Esophagus squamous epithelium (tissue), 5 donors: ENCODE measurements at places on chromosomes 11 and 22.

- no peaks in the 10 kb centered on the region for H3K36me3 ChIP-seq
- H3K27me3 ChIP-seq = no peaks in the 10 kb centered on the region
- no peak for DNase-seq
- peak overlapping the region; percentile 97 for H3K4me3 ChIP-seq
These were observed 389 bp downstream of the MICALL1 start for GRCh38 chr22:37906364-37907008.

GRCh38 chr22:43272301-43272700 lies 70.9 kb downstream of the SCUBE1 start:
- H3K4me1 ChIP-seq = no peaks in the 10 kb centered on the region
- peaks cover 46% of the 10 kb centered on the region for H3K27me3 ChIP-seq

DNA sequence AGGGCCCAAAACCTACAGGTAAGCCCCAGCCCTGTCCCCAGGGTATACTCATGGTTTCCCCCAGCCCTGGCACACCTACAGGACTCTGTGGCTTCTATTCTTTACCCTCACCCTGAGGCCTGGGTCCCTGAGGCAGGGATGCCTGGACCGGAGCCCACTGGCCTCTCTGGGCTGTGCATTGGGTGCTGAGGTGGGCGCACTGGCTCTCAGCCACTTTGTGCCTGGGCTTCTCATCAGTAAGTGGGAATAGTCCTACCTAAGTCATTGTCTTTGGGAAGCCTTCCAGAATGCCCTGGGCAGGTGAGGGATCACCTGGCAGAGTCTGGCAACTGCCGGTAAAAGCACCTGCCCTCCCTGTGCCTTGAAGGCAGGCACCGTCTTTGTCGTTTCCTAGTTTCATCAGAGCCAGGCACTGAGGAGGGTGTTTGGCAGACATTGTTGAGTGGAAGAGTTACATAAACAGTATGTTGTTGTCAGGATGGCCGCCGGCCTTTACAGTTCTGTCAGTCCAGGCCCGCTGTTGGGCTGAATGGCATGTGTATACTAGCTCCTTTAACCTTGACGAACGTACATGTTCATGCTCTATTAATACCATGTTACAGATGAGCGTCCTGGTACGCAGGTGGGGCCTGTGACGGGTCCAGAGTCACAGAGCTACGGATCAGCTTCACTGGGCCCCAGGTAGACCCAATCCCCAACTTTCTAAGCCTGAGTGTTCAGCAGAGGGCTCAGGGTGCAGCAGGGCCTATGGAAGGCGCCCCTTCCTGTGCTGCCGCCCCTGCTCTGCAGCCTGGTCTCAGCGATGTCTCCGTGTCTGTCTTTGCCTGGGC lies 23.0 kb downstream of the SHANK3 start:
- no peak overlapping the region for H3K4me3 ChIP-seq
- H3K36me3 ChIP-seq = no peaks in the 10 kb centered on the region
- peaks cover 30% of the 10 kb centered on the region for H3K4me1 ChIP-seq
- H3K27ac ChIP-seq = peak overlapping the region; percentile 88

DNA sequence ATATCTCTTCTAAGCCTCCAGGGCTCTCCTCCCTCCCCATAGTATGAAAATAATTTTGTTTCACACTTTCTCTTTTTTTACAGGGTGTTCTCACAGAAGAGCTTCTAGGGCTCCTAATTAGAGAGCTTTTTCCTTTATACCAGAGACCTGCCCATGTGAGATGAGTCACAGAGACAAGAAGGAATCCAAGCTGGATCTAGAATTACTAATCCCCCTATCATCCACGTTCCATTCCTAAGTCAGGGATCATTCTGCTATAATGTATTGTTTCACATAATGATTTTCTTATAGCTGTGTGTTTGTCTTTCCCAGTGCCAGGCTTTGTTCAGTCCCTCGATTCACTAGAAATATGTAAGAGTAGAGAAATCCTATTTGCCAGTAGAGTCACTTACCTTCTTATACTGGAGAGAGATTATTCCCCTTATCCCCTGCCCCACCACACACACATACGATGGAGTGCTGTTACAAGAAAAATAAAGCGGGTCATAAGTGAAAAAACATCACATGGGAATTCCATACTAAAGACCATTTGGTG lies 778.3 kb upstream of the LRRC4C start:
- H3K27ac ChIP-seq = no peak overlapping the region
- H3K4me3 ChIP-seq = no peak overlapping the region
- DNase-seq = no peak
- H3K4me1 ChIP-seq = no peaks in the 10 kb centered on the region
- no peaks in the 10 kb centered on the region for H3K27me3 ChIP-seq

GRCh38 chr22:34416022-34416860 lies 496.0 kb upstream of the LARGE1 start:
- H3K4me1 ChIP-seq = no peaks in the 10 kb centered on the region
- H3K27ac ChIP-seq = no peak overlapping the region
- no peaks in the 10 kb centered on the region for H3K27me3 ChIP-seq
- DNase-seq = no peak
- H3K36me3 ChIP-seq = no peaks in the 10 kb centered on the region
- no peak overlapping the region for H3K4me3 ChIP-seq

GRCh38 chr22:49289822-49290679 lies 537.6 kb downstream of the BRD1 start:
- no peak overlapping the region for H3K27ac ChIP-seq
- H3K4me1 ChIP-seq = no peaks in the 10 kb centered on the region
- H3K36me3 ChIP-seq = no peaks in the 10 kb centered on the region
- no peak overlapping the region for H3K4me3 ChIP-seq
- DNase-seq = no peak

DNA sequence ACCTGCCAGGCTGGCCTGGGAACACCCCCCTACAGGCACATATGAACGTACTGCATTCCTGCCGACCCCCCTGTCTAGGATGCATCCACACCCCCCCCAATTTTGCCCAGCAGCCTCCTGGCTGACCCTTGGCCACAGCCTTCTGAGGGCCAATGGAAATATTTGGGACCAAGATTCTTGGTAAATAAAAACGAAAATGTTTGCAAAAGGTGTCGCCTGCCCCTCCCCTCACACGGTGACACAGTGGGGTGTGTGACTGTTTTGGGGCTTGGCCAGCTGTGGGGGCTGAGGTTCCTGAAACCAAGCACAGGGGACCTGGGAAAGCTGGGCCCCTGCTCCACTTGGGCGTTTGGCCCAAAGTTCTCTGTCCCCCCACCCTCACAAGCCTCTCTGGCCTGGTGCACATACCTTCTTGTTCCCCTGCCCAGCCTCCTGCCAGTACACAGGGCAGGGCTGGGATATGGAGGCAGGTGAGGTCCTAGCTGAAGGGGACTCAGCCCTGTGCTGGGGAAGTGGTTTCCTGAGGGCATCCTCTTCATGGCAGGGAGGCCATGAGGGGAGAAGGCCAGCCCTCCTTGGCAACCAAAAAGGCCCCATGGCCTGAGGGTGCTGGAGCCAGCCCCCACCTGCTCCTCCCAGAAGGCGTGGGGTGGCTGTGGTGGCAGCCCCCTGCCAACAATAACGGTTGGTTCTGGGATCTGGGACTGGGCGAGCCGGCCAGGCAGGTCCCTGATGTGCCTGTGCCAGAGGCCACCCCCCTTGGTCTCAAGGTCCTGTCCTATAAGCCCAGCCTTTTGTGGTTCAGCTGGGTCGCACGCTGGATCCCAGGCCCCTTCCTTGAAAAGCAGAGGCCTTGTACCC lies 2.1 kb upstream of the CRACR2B start:
- no peak for DNase-seq
- peaks cover 22% of the 10 kb centered on the region for H3K36me3 ChIP-seq
- H3K4me1 ChIP-seq = peaks cover 54% of the 10 kb centered on the region
- no peaks in the 10 kb centered on the region for H3K27me3 ChIP-seq
- peak overlapping the region; percentile 43 for H3K27ac ChIP-seq

DNA sequence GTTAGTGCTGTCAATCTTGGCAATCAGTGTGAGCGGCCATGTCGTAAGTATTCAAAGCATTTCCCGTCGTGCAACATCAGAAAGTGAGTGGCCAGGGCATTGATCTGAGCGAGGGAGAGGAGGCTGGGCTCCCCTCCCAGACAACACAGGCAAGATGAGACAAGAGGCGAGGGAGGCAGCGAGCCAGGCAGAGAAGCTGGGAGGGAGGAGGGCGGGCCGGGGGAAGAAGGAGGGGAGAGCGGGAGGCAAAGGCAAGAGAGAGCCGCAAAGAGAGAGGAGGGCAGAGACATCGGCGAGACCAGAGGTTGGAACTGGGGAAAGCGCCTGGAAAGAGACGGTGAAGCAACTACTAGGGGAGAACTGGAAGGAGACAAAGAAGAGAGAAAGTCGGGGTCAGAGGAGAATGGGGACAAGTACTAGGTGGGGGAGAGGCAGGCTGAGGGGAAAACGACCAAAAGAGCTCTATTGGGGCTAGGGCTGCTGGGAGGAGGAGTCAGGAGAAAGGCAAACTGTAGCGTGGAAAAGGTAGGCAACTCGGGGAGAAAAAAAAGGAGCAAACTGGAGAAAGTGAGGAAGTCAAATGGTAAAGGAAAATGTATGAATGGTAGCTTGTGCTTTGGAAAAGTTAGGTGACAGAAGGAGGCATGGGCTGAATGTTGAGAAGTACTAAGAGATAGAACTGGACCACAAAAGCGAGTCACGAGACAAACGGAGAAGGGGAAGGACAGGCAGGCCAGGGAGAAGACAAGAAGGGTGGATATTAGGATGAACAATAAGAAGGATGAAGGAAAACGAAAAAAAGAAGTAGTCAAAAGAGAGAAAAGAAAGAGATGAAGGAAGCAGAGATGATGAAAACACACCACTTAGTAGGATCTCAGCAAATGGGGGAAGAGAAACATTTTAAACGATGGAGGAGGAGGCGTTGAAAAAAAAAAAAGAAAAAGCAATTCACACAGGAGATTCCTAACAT lies 130.5 kb upstream of the C11orf58 start:
- peaks cover 100% of the 10 kb centered on the region for H3K27me3 ChIP-seq

DNA sequence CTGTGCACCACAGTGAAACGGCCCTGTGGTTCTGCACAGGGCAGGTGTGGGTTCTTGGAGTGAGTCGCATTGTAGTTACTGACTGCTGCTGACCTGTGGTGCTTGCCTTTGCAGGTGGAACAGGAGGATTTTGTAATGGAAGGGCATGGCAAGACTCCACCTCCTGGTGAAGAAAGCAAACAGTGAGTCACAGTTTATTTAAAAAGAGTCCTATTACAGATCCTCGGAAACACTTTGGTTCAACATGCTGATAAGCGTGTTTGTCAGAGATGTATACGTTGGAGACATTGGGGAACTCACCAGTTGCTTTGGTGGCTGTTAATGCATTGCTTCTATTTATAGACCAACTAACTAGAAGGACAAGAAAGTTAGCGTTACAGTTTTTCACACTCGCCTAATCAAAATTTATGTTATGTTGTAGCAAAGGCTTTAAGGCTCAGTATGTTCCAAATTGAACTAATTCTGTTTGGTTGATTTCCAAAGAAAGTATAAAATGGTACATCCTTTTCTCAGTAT lies 21.7 kb upstream of the TNRC6B start:
- no peak overlapping the region for H3K4me3 ChIP-seq
- H3K4me1 ChIP-seq = peaks cover 8% of the 10 kb centered on the region

- H3K27ac ChIP-seq = no peak overlapping the region
- H3K27me3 ChIP-seq = no peaks in the 10 kb centered on the region
- H3K36me3 ChIP-seq = no peaks in the 10 kb centered on the region
- no peaks in the 10 kb centered on the region for H3K4me1 ChIP-seq
- no peak for DNase-seq
These were observed 100.6 kb downstream of the MORC2 start for GRCh38 chr22:30867746-30868662.

DNA sequence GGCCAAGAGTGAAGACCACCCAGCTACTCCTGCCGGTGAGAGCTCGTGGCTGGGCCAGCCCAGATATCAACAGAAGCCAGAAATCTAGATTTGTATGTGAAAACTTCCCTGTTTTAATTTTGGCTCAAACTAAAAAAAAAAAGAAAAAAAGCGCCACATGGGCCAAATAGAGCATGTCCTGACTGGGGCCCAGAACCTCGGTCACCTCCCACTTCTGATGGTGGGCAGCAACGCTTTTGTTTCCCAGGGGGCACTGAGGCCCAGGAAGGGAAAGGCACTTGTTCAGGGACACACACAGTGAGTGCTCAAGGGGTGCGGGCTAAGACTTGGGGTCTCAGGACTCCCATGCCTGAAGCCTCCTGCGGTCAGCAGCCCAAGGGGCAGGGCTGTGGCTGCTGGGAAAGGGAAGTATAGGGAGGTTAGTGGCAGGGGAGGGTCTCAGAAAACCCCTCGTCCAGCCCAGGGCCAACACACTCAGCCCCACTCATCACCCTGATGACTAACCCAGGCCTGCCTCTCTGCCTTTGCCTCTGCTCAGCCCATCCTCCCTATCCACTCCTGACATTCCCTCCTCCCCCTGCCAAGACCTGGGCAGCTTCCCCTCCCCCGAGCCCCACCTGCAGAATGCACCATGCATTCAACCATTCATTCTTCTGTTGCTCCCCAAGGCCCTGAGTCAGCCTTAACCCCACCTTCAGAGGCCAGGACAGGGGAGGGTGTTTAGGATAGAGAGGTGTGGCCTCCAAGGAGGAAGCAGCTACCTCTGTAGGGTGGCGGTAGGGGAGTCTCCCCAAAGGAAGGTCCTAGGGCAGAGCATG lies 30.0 kb upstream of the TCF20 start:
- H3K4me3 ChIP-seq = peak overlapping the region; percentile 8
- peak overlapping the region; percentile 63 for H3K27ac ChIP-seq
- DNase-seq = no peak
- H3K27me3 ChIP-seq = peaks cover 12% of the 10 kb centered on the region
- H3K4me1 ChIP-seq = peaks cover 18% of the 10 kb centered on the region

- no peak overlapping the region for H3K4me3 ChIP-seq
- peaks cover 27% of the 10 kb centered on the region for H3K27me3 ChIP-seq
- H3K36me3 ChIP-seq = no peaks in the 10 kb centered on the region
- no peak overlapping the region for H3K27ac ChIP-seq
- DNase-seq = no peak
These were observed 96.1 kb upstream of the THY1 start for GRCh38 chr11:119518746-119519730.

DNA sequence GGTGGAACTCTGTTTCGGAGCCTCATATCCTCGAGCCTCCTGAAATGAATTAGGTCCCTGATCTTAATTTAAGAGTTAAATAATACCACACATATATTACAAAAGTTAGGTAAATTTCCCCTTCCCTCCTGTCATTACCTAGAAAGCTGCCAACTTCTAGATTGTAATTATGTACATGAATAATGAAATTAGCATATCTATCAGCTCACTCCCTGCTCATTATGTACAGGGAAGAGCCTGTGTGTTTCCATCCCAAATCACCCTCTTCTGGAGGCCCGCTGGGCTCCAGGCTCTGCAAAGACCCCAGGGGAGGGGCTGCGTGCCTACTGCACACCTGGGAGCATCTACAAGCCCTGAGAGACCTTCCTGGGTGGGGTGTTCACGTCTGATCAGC lies 384.1 kb downstream of the MN1 start:
- DNase-seq = no peak
- no peak overlapping the region for H3K27ac ChIP-seq
- H3K4me3 ChIP-seq = no peak overlapping the region

GRCh38 chr22:32815059-32815458 lies 13.6 kb downstream of the TIMP3 start:
- no peaks in the 10 kb centered on the region for H3K27me3 ChIP-seq
- peaks cover 93% of the 10 kb centered on the region for H3K4me1 ChIP-seq
- H3K36me3 ChIP-seq = no peaks in the 10 kb centered on the region

- no peaks in the 10 kb centered on the region for H3K36me3 ChIP-seq
- DNase-seq = no peak
- no peak overlapping the region for H3K4me3 ChIP-seq
- H3K4me1 ChIP-seq = peaks cover 10% of the 10 kb centered on the region
- H3K27ac ChIP-seq = peak overlapping the region; percentile 18
- H3K27me3 ChIP-seq = no peaks in the 10 kb centered on the region
These were observed 112.1 kb downstream of the RPL27A start for GRCh38 chr11:8794677-8795103.
